NCI-H510A treated with DMSO at 0.1 percent for 48 hours (cell line): ENCODE measurements at places on chromosomes 11 and 22.

DNA sequence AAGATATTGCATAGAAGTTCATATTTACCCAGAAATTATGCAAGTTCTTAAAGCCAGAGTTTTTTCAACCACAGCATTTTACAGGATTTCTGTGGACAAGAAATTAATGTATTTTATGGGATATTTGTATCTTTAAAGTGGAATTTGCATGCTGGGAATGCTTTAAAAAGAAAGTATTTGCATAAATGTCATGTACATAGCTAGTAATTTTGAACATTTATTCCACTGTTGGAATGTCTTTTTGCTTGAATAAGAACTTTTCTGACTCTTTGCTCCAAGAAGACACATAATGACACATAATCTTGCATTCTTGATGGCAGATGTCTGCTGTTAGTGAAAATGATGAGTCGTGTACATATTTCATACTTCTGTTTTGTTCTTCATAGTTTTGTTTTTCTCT, 66.6 kb downstream of the ATXN10 start:
- DNase-seq: no peak

GRCh38 chr11:68818181-68818580, 23.5 kb downstream of the CPT1A start:
- DNase-seq: no peak

DNA sequence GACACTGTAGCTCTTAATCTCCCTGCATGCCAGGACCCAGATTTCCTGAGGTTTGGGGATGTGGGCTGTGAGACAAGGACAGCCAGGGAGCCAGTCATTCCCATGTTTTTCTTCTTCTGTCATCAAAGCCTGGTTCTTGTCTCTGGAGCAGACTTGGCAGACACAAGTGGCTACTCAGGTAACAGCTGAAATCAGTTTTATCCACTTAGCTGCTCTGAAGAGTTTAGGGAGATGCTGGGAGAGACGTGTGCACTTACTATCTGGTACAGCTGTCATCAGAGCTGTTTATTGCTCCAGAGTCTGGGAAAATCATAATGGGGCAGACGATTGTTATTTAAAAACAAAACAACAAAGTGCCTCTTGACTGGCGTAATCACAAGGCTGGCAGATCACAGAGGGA, 56.6 kb downstream of the CSNK2A3 start:
- DNase-seq: peak; percentile 55

GRCh38 chr22:30574095-30574981, at the start of gene GAL3ST1:
Gene GAL3ST1 (minus strand): TSS chr22:30574665. CDS start chr22:30557392, 17,273 bp downstream.
- DNase-seq: no peak

- peak; percentile 16 for DNase-seq
Observed at GRCh38 chr11:118921929-118922744, 3.6 kb downstream of the BCL9L start.

DNA sequence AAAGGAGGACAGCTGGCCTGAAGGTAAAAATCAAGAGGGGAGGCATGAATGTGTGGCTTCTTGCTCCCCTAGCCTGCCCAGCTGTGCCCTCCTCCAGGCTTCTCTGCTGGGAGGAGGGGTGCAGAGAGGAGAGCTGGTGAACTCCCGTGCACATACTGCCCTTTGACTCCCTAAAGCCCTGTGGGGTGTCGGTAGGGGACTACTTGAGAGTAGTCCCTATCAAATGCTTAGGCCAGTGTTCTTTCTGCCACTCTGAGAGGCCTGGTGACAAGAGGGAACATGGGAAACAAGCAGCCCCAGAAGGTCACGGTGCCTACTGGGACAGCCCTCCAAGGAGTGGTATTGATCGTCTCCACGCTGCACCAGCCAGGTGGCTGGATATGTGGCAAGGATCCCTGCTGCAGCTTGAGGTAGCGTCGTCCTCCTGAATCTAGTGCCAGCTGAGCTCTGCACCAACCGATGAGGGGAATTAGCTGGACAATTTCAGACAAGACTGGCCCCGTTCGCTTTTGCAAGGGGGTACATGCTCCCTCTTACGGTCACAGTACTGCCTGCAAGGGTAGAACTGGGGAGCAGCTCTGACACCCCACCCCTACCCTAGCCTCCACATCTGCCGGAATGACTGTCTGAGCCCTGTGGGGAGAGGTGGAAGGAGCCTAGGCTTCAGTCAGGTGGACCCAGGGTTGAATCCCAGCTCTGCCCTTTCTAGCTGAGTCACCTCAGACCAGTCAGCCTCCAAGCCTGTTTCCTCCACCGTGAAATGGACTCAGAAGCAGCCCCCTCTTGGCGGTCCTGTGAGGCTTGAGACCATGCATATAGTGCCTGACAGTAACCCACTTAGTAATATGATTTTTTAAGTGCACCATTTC, 17.1 kb upstream of the C11orf96 start:
- DNase-seq: no peak

- DNase-seq: no peak
Observed at GRCh38 chr11:88050247-88050646, 125.0 kb downstream of the RAB38 start.

DNA sequence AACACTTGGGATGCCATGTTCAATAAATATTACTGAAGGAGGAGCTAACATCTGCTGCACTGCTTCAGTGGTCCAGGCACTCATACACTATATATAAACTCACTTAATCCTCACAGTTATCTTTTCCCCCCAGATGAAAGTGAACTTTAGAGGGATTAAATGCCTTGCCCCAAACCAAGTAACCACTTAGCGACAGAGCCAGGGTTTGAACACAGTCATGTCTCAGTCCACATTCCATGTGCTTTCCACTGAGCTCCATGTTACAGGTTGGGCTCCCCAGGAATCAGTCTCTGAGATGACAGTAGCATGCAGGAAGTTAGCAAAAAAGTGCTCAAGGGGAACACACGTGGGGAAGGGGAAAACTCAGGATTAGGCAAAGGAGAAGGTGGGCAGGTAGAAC, 59.3 kb downstream of the ENDOD1 start:
- DNase-seq: no peak

- DNase-seq: no peak
Observed at GRCh38 chr11:69918231-69918937, 99.2 kb upstream of the FGF3 start.

- no peak for DNase-seq
Observed at GRCh38 chr11:11113626-11114025, 239.4 kb downstream of the CSNK2A3 start.

DNA sequence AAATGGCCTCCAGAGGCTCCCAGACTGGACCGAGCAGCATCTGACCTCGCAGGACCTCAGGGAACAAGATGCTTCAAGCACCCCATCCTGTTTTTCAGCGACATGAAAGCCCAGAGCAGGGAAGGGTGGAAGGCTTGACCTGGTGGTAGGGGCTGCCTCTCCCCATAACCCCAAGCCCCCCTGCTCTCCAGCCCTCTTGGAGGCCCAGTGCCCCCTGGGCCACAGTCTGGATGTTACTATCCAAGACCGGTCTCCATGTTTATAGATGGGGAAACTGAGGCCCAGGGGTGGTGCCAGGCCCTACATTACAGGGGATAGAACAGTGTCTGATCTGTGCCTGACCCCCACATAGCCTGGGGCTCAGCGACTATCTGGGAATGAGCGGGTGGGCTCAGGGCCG, 7.0 kb downstream of the FGF3 start:
- no peak for DNase-seq

DNA sequence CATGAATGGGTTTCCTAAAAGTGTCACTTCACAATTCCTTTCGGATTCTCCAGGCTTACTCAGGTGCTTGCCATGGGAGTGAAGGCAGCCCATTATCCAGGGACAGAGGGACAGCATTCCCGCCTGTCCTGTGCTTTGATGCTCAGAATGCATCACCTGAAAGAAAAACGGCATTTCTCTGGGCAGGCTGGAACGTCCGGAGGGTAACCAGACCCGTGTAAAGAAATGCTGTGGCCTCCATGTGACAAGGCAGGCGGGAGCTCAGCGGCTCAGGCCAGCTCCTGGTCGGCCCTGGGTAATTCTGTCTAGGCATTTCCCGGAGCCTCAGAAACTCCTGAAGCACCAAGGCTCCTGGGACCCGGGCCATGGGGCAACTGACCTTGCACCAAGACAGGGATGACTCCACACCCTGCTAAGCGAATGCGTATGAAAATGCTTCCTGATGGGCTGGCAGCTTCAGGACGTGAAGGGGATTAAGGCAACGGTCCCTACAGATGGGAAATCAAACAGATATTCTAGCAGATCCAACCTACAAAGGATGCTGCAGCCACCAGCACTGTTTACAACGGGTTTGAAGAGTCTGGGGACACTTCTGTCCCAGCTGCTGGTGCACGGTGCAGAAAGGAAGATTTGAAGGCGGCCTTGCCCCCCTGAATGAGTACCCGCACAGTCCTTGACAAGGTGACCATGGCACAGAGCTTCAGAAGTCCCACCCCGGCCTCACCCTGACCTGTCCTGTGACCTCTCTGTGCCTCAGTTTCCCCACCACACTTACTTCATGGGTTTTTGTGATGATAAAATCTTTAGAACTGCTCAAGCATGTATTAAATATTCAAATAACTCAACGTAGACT, 13.6 kb upstream of the FGF3 start:
- no peak for DNase-seq

DNA sequence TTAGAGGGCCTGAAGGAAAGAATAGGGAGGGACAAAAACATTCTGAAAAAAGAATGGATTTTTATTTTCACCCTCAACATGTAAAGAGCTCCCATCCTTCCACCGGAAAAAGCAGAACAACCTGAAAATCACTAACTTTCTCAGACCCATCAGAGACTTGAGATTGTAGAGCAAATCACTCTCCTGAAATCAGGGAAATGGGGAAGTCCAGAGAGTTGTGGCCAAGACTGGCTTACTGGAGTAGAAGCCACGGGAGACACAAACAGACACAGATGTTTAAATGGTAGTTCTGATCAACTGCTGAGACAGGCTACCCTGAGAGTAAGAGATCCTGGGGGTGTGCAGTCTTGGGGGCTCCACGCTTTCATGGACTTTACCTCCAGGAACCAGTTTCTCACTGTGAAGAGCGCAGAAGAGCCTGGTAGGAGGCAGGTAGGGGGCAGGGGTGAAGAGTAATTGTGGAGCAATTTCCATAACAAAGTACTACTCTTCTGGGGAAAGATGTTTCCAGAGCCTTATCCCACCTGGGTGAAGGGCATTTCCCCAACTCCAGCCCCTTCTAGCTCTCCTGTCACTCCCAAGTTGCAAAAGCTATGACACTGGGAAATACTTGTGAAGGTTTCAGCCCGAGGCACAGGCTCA, 47.1 kb downstream of the ASCL2 start:
- DNase-seq: no peak

- peak; percentile 54 for DNase-seq
Observed at GRCh38 chr11:115476463-115477286, 27.5 kb downstream of the CADM1 start.

DNA sequence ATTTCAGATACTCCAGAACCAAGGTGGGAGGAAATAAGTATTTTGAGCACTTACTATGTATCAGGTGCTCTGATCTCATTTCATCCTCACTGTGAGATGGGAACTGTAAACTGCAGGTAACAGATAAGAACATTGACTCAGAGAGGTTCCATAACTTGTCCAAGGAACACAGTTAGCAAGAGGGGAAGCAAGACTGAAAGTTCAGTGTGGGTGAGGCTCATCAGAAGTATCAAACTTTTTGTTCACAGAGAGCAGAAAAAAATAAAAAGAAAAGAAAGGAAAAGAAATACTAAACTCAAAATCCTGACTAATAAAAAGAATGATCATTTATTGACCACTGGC, 37.1 kb downstream of the RAB30 start:
- DNase-seq: no peak

DNA sequence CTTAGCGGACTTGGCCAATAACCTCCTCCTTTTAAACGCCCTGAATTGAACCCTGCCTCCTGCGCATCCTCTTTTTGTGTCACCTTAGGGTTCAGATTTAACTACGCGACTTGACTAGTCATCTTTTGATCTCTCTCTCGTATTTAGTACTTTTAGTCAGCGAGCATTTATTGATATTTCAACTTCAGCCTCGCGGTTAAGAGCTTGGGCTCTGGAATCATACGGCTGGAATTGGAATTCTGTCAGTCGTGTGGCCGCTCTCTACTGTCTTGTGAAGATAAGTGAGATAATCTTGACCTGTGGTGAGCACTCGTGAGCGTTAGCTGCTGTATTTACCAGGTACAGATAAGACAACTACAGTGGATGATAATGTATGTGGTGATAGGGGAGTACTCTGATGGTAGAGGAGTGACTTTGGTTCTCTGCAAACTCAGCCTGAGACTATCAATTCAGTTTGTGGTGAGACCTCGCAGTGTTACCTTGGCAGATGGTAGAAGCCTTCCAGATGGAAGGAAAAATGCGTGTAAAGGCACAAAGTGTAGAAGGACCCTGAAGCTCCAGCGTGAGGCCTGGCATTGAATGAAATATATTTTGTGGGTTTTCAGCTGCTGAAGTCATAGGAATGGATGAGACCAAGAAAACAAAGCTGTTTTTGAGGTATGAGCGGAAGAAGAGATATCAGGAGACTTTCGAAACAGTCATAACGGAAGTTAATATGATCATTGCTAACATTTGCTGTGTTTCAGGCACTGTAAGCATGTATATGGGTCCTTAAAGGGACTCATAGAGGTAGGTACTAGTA, 682 bp downstream of the ATM start:
- DNase-seq: no peak

- no peak for DNase-seq
Observed at GRCh38 chr11:75031224-75031753, 42.6 kb downstream of the NEU3 start.

DNA sequence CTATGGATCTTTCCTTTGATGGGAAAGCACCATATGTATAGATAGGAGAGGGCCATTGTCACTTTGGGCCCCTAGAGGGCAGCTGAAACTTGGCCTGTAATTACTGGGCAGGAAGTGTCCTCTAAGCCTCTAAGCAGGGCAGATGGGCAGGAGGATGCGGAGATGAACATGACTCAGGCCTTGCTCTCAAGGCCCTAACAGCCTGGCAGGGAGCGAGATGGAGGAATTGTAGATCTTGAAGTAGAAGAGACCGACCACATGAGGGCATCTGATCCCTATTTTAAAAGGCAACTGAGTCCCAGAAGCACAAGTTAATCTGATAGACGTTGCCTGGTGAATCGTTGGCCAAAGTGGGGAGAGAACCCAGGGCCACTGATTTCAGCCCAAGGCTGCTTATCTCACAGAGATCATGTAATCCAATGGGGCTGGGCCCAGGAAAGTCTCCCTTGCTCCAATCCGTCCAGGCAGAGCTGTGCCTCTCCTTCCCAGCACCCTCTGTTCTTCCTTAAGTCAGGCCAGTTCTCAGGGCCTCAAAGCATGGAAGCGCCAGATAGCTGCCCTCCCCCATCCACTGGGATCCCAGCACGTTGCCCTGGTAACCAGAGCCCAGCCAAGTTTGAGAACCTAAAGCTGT, 2.5 kb upstream of the SEPTIN3 start:
- DNase-seq: peak; percentile 37
